IMR-90 (cell line): ENCODE measurements at places on chromosomes 3 and 15.

- DNase-seq, result no peak
Observed at GRCh38 chr3:28218071-28218916, 23.1 kb upstream of the CMC1 start.

- no peak for DNase-seq
Observed at GRCh38 chr3:158961911-158962310, 160.1 kb downstream of the MFSD1 start.

GRCh38 chr3:36866368-36866767 is 78.5 kb downstream of the TRANK1 start:
- DNase-seq, result no peak

DNA sequence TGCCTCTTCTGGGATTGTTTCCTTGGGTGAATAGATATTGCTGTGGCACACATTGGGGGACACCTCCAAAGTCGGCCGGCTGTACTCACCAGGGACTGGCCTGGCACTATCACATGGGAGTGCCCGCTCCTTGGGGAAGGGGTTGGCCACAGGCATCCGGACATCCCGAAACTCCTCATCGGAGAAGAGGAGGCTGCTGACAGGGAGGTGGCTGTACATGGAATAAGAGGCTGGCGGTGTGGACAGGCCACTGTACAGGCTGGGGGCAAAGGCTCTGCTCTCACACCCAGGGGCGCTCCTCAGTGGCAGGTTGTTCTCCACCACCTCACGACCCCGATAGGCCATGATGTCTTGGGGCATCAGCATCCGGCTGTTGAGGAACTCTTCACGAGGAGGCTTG is 15.7 kb downstream of the BCL6 start:
- DNase-seq, result no peak

- DNase-seq, result peak; percentile 19
Observed at GRCh38 chr15:31327669-31328427, 1.2 kb downstream of the KLF13 start.

- no peak for DNase-seq
Observed at GRCh38 chr3:186213946-186214345, 105.1 kb upstream of the ETV5 start.

- peak; percentile 17 for DNase-seq
Observed at GRCh38 chr3:115822579-115822978, 199.3 kb downstream of the GAP43 start.

DNA sequence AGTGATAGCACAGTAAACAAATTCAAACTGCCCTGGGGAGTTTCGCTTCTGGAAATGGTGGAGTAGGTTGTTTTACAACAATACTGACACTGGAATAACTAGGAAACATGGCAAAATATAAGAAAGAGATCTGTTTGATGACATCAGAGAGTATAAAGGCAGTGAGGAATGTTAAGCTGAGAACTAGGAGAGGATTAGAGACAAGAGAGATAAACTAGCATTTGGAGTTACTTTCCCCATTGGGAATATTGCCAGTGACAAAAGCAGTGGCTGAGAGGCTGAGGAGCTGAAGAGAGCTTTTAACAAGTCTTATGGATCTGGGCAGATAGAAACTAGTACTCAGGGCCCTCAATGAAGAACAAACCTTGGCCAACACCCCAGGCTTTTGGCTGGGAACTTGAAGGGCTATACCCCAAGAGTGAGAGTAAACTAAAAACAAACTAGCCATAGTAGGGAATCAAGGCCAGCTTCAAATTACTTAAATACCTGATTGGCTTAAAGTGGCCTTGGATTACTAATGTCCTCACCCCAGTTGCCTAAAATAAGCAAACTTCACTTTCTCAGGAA is 280.4 kb downstream of the KLF13 start:
- peak; percentile 57 for DNase-seq

GRCh38 chr15:26051761-26052675 is 188.9 kb upstream of the ATP10A start:
- DNase-seq, result no peak

DNA sequence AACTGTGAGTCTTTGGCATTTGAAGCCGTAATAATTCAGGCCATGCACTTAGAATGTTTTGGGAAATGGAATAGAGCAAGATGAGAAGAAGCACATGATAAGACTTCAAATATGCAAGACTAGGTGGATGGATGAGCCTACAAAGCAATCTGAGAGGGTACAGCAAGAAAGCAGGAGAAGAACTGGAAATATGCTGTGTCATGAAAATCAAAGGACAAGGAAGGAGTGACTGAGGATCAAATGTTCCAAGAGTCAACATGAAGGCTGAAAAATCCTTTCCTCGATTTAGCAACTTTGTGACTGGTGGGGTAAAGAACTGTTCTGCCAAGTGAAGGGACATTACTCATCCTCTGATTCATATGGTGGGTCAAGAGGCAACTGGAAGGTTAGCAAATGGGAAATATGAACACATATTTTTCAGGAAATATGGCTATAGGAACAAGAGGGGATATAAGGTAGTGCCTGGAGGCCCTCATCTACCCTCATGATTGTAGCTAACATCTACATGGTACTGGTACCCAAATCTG is 803.7 kb upstream of the ARRDC4 start:
- no peak for DNase-seq

DNA sequence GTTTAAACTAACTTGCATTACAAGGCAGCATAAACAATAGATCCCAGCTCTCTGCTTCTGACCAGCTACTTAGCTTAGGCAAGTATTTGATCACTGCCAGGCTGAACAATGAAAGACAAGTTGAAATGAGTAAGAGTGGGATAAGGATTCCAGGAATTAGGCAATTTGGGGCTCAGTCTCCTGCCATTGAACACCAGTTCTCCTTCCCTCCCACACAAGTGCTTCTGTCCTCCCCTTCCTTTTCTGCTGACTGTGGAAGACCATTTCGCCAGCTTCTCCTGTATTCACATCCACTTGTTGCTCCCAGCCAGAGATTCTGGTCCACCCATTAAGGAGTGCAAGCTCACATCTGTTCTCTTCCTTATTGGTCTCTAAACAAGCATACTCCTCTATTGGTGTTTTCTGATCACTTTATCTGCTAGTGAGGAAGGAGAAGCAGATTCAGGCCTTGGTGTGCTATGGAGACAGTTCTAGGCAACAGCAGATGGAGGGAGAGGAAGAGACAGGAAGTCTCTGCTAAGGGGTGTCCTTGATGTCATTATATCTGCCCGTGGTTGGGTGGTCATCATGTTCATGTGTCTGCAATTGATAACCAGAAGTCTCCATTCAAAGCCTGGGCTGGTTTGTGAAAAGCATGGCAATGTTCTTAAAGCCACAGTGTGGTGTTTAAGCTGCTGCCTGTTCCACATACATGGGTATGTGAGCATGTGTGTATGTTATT is 121.5 kb downstream of the PLCL2 start:
- no peak for DNase-seq

DNA sequence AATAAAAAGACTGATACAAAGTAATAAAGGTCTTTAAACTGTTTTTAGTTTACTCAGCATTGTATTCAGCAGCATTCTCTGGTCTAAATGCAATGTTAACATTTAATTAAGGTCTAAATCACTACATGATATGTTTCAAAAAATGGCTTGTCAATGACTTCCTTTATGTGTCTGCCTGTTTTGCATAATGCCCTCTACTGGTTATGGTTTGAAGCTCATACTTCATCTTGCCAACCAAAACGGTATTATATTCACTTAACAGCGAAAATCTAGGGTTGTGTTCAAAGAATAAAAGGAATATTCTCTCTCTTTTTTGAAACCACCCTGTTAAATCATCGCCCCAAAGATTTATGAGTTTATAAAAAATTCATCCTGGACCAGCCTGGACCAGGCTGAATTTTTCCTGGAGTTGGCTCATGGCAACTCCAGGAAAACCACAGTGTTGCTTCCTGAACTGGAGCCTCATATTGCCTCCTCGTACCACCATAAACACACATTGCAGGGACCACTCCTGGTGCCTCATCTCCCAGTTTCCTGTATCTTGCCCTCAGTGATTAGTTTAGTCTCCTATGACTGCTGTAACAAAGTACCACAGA is 6.7 kb upstream of the NCEH1 start:
- no peak for DNase-seq

DNA sequence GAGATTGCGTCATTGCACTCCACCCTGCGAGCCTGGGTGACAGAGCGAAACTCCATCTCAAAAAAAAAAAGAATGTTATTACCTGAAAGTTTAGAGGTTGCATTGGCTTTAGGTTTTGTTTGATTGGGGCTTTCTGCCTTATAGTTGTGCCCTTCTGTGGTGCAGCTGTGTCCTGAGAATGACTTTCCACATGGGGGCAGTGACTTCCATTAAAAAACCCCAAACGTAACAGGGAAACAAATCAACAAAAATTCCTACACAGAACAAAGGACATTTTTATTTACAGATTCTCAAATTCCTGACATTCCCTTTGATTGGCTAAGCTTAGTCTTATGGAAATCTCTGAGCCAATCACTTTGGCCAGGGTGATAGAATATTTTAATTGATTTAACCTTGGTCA is 154.1 kb upstream of the GPR149 start:
- DNase-seq, result no peak

DNA sequence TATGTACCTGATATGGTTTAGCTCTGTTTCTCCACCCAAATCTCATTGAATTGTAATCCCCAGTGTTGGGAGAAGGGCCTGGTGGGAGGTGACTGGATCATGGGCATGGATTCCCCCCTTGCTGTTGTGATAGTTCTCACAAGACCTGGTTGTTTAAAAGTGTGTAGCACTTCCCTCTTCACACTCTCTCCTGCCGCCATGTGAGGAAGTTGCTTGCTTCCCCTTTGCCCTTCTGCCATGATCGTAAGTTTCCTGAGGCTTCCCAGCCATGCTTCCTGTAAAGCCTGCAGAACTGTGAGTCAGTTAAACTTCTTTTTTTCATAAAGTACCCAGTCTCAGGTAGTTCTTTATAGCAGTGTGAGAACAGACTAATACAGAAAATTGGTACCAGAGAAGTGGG is 93.1 kb downstream of the C3orf70 start:
- no peak for DNase-seq

DNA sequence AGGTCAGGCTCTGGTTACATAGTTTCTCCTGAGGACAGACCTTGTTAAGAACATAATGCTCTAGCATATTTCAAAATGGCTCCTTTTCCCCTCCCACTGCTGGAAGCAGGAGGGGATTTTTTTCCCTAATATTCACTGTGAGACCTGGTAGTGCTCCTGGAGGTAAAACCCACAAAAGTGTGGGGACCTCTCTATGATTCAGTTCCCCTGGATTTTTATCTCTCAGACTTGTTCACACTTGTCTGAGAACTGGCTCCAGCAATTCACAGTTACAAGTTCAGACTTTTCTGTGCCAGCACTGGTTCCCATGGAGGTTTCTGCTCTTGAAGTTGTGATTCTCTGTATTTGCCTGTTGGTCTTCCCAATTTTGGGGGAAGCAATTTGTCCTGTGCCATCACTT is 36.3 kb upstream of the PCOLCE2 start:
- DNase-seq, result no peak

- DNase-seq, result no peak
Observed at GRCh38 chr3:10321630-10322351, 879 bp upstream of the SEC13 start.

DNA sequence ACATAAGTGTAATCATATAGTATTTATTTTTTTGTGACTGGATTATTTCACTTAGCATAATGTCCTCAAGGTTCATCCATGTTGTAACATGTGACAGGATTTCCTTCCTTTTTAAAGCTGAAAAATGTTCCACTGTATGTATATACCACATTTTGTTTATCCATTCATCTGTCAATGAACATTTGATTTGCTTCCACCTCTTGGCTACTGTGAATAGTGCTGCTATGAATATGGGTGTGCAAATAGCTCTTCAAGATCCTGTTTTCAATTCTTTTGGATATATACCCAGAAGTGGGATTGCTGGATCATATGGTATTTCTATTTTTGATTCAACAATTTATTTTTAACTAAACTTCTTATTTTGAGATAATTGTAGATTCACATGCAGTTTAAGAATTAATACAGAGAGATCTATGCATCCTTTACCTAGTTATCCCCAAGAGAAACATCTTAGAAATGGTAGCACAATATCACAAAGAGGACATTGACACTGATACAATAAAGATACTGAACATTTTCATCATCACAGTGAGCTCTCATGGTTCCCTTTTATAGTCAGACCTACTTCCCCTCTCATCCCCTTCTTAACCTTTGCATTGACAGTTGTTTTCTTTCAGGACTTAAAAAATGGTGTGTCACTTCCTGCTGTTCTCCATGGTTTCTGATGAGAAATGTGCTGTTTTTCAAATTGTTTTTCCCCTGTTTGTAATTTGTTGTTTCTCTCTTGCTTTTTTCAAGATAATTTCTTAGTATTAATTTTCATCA is 90.1 kb downstream of the SATB1 start:
- DNase-seq, result no peak
